Activated CD8-positive, alpha-beta memory T cell treated with anti-CD3 and anti-CD28 coated beads, Interleukin-2, amount 10 ng/mL, durations not matched to agents 7 days and 5 days (primary cell): ENCODE measurements at places on chromosomes 5 and 9.

- no peak for DNase-seq
These were observed 18.9 kb downstream of the MRPS30 start for GRCh38 chr5:44827681-44828080.

DNA sequence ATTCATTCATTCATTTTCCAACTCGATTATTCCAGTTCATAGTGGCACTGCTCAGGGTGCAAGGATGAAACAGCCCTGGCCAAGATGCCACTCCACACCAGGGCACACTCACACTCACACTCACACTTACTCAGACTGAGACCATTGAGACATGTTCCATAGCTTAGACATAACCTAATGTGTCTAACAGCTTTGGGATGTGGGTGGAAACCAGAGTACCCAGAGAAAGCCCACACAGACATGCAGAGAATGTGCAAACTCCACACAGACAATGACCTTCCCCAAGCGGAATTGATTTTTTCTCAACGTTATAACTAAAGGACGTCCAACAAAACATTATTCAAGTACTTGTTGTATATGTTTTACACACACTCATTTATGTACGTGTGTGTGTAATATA lies 1363.5 kb downstream of the EFNA5 start:
- no peak for DNase-seq

DNA sequence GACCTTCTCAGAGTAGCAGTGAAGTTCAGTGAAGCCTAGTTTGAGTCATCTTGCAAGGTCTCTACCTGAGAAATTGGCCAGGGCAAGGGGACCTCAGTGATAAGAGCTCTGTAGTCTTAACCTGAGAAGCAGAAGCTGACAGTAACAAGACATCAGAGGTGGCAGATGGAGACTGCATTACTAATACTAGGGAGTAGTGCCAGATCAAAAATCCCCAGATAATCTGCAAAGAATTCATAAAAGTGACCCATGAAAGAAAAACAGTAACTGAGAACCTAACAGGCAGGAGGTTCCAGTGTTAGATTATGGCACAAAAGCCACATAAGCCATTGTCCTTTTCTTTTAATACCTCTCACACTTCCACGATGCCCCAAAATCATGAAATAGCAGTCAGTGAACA lies 175.5 kb downstream of the MUSK start:
- DNase-seq, result no peak

GRCh38 chr5:116905885-116906284 lies 331.3 kb upstream of the SEMA6A start:
- no peak for DNase-seq

GRCh38 chr5:58099257-58099656 lies 360.6 kb downstream of the PLK2 start:
- no peak for DNase-seq

DNA sequence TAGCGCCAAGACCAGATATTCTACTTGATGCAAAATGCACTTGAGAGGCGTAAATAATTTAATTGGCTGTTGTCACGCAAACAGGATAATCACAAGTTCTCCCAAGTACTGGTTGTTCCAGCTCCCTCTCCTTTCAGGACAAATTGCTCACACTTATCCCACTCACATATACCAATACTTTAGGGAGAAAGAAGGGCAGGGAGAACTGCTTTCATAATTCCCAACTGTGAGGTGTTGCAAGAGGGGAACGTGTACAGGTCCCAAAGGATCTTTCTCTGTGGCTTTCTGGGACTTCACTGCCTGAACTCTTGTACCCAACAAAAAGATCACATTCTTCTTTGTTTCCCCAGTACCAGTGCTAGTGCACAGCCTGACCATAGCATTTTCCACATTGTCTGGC lies 21.5 kb upstream of the TGFBI start:
- no peak for DNase-seq

DNA sequence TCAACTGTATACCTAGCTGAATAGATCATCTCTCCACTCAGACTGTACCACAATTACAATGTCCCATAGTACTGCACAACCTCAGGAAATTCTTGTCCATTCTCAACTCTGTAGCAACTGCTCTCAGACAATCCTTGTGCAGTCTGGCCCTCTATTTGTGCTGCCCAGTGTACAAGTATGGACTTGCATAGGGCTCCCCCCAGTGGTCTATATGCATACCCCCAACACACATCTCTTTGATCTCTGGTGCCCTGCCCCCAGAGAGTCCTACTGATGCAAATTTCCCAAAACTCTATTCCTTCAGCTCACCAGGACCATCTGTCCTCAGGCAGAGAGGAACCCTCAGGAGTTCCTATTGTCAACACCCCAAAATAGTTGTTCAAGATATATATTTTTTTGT lies 205.3 kb downstream of the SLCO4C1 start:
- no peak for DNase-seq

- no peak for DNase-seq
These were observed 128.1 kb upstream of the OTULINL start for GRCh38 chr5:14453481-14453880.

GRCh38 chr5:157204765-157205164 lies 24.1 kb downstream of the ITK start:
- no peak for DNase-seq

- no peak for DNase-seq
These were observed 16.2 kb downstream of the REXO4 start for GRCh38 chr9:133401588-133401987.

- DNase-seq, result no peak
These were observed 729 bp downstream of the CDHR2 start for GRCh38 chr5:176549871-176550270.

- no peak for DNase-seq
These were observed 1926.3 kb upstream of the WWC1 start for GRCh38 chr5:166365164-166365563.

DNA sequence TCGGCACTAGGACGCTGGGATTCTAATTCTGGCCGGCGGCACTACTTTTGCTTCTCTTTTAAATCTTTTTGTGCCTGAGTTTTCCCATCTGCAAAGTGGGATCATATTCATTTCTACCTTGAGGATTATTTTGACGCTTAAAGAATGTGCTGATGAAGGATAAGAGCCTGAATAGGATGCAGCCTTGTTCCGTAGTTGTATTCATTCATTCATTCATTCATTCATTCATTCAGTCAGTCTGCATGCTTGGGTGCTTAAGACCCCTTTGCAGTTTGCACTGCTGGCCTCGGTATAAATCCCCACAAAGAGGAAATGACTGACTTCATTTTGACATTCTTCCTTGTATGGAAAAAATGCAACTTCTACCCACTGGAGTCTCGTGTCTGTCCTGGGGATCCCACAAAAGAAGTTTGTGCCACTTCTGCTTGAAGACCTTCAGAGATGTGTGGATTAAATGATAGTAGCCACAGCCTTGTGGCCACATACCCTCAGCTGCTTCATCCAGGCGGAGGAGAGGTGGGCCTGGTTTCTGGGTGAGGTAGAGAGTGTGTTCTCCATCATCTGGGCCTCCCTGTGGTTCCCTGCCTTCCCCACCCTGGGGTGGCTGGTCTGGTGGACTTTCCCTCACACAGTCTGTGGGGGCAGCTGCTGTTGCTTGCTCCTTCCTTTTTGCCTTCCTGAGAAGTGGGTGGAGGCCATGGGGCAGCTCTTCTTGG lies 62.6 kb downstream of the PPARGC1B start:
- DNase-seq, result no peak

DNA sequence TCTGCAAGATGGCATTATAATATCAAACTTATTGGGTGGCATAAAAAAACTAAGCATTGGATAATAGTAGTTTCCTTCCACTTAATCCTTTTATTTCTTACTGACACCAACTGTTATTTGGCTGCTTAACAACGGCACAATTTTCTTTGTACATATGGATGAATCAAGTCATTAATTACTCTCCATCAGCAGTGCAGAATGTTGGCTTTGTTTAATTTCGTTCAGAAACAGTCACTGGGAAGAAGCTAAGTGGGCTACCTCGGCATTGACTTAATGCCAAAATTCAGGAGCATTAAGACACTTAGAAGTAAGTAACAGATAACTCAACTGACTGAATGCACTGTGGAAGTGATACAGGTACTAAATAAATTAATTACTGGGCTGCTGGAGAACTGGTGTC lies 460.4 kb downstream of the CTNND2 start:
- DNase-seq, result no peak

GRCh38 chr5:77095189-77095588 lies 8.1 kb upstream of the ZBED3 start:
- DNase-seq, result no peak

- DNase-seq, result no peak
These were observed 332.8 kb downstream of the MLLT3 start for GRCh38 chr9:20289423-20290010.

DNA sequence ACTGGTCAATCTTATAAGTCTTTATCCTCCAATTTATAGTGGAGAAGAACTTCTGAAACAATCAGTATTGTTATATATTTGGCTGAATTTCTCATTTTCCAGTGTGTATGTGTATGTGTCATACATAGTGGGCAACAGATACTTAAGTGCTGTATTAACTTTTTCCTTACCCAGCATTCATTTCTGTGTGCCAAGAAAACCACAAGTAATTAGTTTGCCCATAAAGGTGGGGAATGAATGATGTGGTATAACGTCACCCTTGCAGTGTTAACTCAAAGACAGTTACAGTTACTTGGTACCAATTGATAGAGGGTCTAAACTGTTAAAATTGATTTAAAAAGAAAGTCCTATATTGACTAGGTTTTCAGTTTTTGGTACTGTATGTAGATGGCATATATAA lies 2.0 kb downstream of the OGN start:
- no peak for DNase-seq

DNA sequence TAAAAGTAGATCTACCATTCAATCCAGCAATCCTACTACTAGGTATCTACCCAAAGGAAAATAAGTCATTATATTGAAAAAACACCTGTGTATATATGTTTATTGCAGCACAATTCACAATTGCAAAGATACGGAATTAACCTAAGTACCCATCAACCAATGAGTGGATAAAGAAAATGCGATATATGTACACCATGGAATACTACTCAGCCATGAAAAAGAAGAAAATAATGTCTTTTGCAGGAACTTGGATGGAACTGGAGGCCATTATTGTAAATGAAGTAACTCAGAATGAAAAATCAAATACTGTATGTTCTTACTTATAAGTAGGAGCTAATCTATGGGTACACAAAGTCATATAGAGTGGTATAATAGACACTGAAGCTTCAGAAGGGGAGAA lies 63.4 kb upstream of the PITX1 start:
- no peak for DNase-seq

DNA sequence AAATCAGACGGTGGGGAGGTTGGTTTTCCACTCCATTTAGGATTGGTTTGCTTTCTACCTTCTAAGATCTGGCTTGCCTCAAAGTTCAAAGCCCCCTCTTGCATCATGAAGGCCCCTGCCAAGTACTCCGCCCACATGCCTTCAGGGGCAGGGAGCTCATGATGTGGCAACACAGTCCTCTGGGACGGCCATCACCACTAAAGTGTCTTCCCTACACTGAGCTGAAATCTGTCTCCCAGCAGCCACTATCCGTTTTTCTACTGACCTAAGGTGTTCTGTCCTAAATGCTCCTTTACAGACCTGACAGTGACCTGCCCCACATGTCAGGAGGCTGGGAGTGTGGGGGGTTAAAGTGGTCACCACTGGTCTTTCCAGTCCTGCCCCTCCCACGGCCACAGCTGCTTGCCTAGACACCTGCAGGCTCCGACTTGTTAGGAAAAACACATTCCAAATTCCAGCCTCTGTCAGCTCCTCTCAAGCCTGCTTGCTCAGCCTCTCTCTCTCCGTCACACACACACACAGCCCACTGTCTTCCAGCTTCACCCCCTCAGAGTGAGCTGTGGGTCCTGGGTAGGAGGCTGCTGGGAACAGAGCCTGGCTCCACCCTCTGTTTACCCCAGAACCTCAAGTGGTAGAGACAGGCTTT lies 44.9 kb downstream of the SHB start:
- no peak for DNase-seq

DNA sequence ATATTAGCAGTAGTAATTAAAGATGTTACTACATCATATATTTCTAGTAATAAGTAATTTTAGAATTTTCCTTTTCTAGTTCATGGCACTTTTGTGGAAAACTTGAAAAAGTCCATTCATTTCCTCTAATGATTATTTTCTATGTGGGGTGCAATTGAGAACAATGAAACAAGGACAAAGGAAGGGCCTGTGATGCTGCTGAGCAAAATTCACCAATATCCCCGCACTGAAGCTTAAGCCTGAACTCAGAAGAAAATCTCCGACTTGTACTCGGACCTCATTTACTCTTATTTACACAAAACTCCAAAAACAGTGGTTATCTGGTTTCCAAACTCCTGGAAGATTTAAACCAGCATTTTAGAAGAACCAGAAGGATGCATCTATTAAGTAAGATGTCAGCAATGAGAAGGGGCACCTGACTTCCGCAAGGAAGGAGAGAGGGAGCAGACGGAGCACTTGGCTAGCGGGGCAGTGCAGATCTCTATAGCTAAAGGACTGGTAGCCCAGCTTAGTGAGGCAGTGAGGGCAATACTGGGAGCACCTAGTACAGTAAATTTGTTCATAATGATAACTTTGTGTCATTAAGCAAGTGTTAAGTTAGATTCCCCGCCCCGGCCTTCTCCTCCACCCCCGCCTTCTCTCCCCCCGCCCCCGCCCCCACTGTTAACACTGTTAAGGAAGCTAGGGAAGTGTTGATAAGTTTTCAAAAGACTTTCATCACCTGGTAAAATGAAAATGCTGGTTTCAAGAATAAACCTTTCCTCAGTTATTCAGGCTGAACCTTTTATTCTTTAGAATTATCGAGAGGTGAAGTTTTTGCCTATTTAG lies 123.3 kb downstream of the ZSWIM6 start:
- no peak for DNase-seq

DNA sequence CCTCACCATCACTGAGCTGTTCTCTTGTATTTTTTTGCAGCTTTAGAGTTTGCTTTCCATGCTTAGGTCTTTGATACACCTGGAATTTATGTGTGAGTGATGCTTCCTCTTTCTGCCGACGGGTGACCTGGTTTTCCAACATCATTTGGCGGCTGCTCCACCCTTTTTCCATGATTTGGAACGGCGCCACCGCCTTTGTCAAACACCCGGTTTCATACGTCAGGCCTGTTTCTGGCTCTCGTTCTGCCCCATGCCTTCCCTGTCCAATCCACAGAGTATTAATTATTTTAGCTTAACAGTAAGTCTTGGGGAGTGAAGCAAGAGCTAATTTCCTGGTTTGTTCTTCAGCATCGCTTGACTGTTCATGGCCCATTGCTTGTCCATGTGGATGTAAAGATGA lies 30.2 kb downstream of the CACNA1B start:
- no peak for DNase-seq

GRCh38 chr5:148970876-148971275 lies 92.0 kb downstream of the SH3TC2 start:
- no peak for DNase-seq
